ENCODE measurements at places on chromosomes 11 and 22.

- H3K27me3 ChIP-seq: no peaks in the 10 kb centered on the region
- H3K36me3 ChIP-seq: no peaks in the 10 kb centered on the region
- H3K4me1 ChIP-seq: no peaks in the 10 kb centered on the region
- no peak overlapping the region for H3K4me3 ChIP-seq
- no peak for DNase-seq
- H3K27ac ChIP-seq: no peak overlapping the region
Observed at GRCh38 chr11:64499261-64500004, 91.6 kb upstream of the SLC22A12 start.

- no peak for DNase-seq
- no peaks in the 10 kb centered on the region for H3K36me3 ChIP-seq
- no peak overlapping the region for H3K27ac ChIP-seq
- H3K4me1 ChIP-seq: no peaks in the 10 kb centered on the region
Observed at GRCh38 chr11:27646051-27646818, 54.0 kb downstream of the BDNF start.

DNA sequence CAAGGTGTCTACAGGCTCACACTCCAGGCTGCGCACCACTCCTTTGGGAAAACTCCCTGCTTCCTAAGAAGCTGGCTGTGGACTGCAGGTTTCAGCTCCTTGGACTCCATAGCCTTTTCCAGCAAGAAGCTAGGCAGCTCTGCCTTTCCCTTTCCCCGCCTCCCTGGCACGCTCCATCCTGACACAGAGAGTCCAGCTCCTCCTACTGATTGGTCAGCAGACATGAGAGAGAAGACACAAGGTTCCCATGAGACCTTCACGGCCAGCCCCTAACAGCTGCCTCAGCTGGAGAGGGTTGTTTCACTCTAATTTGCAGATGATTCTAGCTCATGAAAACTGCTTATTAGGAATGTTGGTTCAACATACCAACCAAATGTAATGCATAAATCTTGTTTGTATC lies 27.6 kb downstream of the TENM4 start:
- no peak for DNase-seq
- no peaks in the 10 kb centered on the region for H3K4me1 ChIP-seq
- H3K4me3 ChIP-seq: no peak overlapping the region
- H3K36me3 ChIP-seq: no peaks in the 10 kb centered on the region
- H3K27me3 ChIP-seq: no peaks in the 10 kb centered on the region

- no peak overlapping the region for H3K4me3 ChIP-seq
- DNase-seq: no peak
- no peaks in the 10 kb centered on the region for H3K36me3 ChIP-seq
- no peaks in the 10 kb centered on the region for H3K27me3 ChIP-seq
- H3K27ac ChIP-seq: no peak overlapping the region
Observed at GRCh38 chr11:39772525-39773137, 1686.8 kb downstream of the LRRC4C start.

- H3K27ac ChIP-seq: no peak within 1 kb of the TSS
- no peak within 1 kb of the TSS for H3K4me3 ChIP-seq
- H3K36me3 ChIP-seq: peaks cover 39% of the 10 kb centered on the region
- no peaks in the 10 kb centered on the region for H3K4me1 ChIP-seq
- H3K27me3 ChIP-seq: no peaks in the 10 kb centered on the region
Observed at GRCh38 chr22:19130959-19131684, at the start of gene TSSK2. Gene TSSK2 (plus strand): TSS chr22:19131308. CDS start chr22:19131400, 92 bp downstream.

DNA sequence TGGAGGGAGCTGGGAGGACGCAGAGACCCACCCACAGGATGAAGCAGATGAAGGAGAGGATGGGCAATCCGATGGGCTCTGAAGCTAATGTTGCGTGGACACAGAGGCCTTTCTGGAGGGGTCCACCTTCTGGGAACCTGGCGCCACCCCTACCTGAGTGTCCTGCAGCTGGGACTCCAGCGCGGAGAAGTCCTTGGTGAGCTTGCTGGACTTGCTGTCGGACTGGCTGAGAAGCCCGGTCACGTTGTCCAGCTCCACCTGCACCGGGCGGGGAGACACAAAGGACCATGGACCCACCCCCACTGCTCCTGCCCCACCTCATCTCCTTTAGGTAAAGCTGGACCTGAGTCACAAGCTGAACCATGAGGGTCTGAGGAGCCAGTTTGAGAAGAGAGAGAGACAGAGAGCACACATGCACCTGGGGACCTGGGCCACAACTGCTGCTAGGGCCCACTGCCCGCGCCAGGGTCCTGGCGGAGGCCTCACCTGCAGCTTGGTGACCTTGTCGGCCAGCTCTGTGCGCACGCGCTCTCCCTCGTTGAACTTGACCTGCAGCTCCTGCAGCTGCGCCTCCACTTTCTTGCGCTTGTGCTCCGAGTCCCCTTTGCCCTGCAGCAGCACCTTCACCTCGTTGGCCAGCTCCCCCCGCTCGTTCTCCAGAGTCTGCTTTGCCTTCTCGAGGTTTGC lies 40.8 kb downstream of the APOL1 start:
- H3K27me3 ChIP-seq: no peaks in the 10 kb centered on the region
- peaks cover 84% of the 10 kb centered on the region for H3K36me3 ChIP-seq
- no peak overlapping the region for H3K4me3 ChIP-seq
- no peak overlapping the region for H3K27ac ChIP-seq

GRCh38 chr11:121417055-121417551 lies 35.0 kb upstream of the SORL1 start:
- H3K4me1 ChIP-seq: peaks cover 35% of the 10 kb centered on the region
- H3K36me3 ChIP-seq: no peaks in the 10 kb centered on the region
- DNase-seq: peak; percentile 37
- no peak overlapping the region for H3K4me3 ChIP-seq

DNA sequence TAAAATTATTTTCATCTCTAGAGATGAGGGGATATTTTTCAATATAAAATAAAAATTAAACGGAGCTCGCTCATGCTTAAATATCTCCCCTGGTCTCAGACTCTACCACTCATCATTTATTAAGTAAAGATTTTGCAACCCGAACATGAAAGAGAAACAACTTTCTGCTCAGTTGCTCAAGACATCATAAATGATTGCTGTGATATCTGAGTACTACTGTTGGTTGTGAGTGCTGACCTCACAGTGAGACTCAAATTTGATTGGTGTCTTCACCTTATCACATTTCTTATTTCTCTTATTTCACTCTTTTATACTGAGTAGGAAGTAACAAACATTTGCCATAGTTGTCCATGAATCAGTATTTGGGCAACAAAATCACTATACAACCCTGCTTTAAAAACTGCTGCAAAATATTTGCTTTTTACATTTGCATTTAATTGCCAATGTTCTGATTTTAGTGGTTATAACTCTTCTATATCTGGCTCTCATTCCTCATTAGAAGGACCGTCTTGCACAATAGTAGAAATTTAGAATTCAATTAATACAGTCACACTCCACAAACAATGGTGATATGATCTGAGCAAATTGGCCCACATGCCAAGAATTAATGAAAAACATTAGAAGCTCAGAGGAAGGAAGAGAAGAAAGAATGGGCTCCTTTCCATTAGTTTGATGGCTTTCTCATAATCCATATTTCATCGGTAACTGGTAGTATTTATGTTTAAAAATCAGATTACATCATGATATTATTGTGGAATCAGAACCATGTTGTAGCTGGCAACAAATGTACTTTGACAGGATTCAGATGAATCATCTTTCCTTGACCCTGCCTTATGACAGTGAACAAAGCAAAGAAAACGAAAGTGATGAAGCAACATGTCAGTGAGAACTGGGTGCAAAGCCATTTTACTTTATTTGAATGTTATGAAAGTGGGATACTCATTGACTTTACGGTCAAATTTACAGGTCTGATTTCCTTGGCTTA lies 973.6 kb upstream of the TENM4 start:
- no peak overlapping the region for H3K27ac ChIP-seq
- H3K36me3 ChIP-seq: no peaks in the 10 kb centered on the region
- H3K4me1 ChIP-seq: no peaks in the 10 kb centered on the region
- H3K4me3 ChIP-seq: no peak overlapping the region

DNA sequence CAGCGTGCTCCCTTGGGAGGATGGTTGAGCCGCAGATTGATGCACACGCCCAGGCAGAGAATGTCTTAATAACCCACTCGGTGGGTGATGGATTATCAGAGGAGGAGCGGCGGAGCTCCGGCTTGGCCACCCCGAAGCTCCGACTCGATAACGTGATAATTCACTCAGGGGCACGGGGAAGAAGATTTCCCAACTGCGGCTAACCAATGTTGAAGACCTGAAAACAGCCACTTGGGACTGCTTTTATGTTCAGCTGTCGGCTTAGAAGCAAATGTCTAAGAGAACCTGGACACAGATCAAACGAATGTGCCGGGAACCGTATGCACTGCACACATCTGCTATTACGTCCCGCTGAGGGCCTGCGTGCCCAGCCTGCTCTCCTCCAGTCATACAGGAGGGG lies 206.8 kb upstream of the CADM1 start:
- no peaks in the 10 kb centered on the region for H3K27me3 ChIP-seq
- no peak overlapping the region for H3K27ac ChIP-seq
- no peak for DNase-seq
- no peak overlapping the region for H3K4me3 ChIP-seq
- no peaks in the 10 kb centered on the region for H3K36me3 ChIP-seq
- no peaks in the 10 kb centered on the region for H3K4me1 ChIP-seq
